Colonic mucosa (tissue), 4 donors: ENCODE measurements at places on chromosomes 6 and 20. TPM values are rescaled to one million over a fixed set of nuclear protein-coding genes. Genes with fewer than 3 reads are reported as not detected.

The BPIFA1 gene
- total RNA-seq, result not detected

- no peak for DNase-seq
Measured at GRCh38 chr20:36815454-36816091, 42.0 kb upstream of the DSN1 start.

GRCh38 chr6:168892031-168892430 is 361.6 kb downstream of the THBS2 start:
- DNase-seq, result no peak

DNA sequence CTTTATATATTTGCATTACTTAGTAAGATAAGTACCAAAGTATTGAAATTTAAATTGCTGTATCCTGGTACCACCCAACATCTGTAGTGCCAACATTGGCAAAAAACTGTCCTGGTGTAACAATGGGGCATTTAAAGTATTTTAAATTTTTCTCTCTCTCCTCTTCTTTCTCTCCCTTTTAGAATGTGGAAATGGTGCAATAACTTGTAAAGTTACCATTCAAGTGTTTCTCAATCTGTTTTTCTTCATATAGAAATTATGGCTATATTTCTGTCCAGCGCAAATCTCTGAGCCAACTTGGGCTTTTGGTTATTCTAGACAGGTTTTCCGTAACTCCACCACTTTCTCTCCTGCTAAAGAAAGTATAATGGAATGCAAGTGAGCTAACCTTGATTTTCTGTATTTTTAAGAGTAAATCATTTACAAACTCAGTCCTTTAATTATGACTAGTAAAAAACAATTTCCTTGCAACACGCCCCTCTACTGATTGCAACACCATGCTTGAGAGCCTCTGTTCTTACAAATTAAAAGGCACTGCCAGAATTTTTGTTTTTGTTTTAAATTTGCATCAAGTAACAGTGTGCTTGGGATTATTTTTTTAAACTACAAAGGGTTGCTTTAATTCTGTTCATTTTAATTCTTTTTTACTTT is 324.2 kb upstream of the CITED2 start:
- DNase-seq, result peak; percentile 54
